T-helper 22 cell (primary cell): ENCODE measurements at places on chromosomes 1 and 21.

DNA sequence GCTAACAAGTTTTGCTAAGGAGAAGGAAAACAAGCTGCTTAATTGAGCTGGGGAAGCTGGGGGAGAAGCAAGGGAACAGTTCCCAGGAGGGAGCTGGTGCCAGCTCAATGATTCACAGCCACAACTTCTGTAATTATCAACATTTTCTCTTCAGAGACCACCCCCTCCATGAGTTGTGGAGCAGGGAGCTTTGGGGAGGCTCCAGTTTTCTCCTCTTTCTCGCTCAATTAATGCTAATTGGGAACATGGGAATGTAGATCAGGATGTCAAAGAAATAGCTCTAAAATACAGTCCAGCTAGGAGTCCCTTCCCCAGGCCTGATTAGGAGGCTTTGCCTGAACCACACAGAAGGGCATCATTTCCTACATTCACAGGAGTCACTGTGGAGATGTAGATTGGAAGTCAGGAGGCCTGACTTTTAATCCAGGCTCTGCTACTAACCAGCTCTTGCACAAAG lies 12.1 kb upstream of the MNDA start:
- no peak for DNase-seq

GRCh38 chr1:23989263-23989662 lies 9.1 kb upstream of the SRSF10 start:
- no peak for DNase-seq

- no peak for DNase-seq
These were observed at the start of gene ELF3 for GRCh38 chr1:202010180-202011015. ELF3 (plus strand) TSS chr1:202010587; CDS start chr1:202011137, 550 bp downstream.

GRCh38 chr1:15360700-15361099 lies 49.0 kb upstream of the EFHD2 start:
- DNase-seq: no peak

GRCh38 chr1:4086921-4087320 lies 186.8 kb upstream of the C1orf174 start:
- DNase-seq: no peak

- DNase-seq: no peak
These were observed 82.2 kb upstream of the DPT start for GRCh38 chr1:168811176-168811575.

DNA sequence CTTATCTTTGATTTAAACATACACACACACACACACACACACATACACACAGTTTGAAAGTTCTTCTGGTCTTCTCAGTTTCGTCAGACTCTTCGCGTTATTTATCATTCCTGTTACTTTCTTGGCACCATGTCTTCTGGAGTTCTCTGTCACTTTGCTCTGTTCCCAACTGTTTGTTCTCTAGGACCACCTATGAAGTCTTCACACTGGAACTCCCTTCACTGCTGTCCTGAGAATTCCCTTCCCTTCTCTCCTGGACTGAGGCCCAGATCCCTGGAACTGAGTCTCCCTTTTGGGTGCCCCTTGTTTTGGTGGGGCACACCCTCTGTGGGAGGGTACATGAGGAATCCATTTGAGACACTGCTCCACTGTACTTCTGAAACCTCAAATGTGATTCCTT lies 30.5 kb downstream of the ALG14 start:
- no peak for DNase-seq

DNA sequence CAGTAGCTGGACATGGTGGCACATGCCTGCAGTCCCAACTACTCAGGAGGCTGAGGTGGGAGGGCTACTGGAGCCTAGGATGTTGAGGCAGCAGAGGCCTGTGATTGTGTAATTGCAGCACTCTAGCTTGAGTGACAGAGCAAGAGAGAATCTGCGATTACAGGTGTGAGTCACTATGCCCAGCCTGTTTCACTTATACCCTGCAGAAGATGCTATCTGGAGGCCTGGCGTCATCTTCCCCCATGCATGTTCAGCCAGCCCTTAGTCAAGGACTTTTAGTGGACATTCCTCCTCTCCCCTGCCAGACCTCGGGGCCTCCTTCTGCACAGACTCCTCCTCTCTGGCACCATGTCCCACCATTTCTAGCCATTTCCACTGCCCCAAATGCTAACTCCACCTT lies 36.3 kb upstream of the RCC2 start:
- no peak for DNase-seq

DNA sequence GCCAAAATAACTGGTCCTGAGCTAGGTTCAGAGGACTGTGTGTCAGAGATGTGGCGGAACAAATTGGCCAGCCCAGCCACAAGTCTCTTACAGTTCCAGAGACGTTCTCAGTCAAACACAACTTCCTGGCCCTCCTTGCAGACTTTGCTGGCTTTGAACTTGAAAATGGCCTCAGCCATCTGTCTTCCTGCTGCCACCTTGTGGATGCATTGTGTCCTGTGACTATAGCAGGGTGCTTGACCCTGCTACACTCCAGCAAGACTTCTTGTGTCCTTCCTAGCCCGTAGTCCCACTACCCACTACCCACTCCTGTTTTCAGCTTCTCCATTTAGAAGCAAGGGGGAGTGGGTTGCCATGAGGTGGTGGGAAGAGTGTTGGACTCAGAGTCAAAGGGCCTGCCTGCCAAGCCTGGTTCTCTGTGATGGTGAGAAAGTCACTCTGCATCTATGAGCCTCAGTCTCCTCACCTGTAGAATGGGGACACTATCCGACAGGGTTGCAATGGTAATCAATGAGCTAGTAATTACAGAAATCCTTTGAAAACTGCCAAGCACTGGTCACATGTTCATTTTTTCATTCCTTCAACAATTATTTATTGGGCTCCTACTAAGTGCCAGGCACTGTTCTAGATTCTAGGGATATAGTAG lies 109.9 kb downstream of the IGSF21 start:
- DNase-seq: no peak

- DNase-seq: no peak
These were observed 5.8 kb upstream of the PLA2G2D start for GRCh38 chr1:20125100-20125499.

GRCh38 chr1:110048923-110049601 lies 14.6 kb downstream of the STRIP1 start:
- DNase-seq: no peak

- DNase-seq: no peak
These were observed 239.2 kb downstream of the SMYD3 start for GRCh38 chr1:246267896-246268295.

GRCh38 chr1:79042117-79042516 lies 35.6 kb upstream of the ADGRL4 start:
- DNase-seq: no peak

DNA sequence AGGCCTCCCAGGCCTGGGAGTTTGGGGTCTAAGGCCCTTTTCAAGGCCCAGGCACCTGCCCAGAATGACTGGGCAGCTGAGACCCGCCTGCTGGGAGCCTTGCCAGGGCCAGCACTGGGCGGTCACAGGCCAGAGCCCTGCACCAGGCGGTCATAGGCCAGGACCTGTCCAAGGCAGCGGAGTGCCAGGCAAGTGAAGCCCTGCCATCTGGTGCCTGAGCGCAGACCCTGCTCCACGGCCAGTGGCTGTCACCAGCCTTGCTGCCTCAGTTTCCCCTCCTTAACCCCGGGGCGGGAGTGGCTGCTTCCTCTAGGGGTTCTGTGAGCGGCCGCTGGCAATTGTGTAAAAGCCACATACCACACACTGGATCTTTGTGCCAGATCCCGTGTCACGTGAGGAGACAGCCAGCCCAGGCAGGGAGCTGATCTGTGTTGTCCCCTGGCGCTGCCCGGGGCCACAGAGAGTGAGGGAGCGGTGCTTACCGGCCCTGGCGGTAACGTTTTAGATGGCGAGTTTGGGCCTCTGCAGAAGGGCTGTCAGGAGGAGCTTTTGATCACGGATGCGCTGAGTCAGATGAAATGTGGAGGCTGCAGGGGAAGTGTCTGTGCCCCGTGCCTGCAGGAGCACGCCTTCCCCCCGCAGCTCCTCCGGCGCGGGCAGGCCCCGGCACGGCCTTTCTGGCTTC lies 4.6 kb downstream of the COL18A1 start:
- no peak for DNase-seq

DNA sequence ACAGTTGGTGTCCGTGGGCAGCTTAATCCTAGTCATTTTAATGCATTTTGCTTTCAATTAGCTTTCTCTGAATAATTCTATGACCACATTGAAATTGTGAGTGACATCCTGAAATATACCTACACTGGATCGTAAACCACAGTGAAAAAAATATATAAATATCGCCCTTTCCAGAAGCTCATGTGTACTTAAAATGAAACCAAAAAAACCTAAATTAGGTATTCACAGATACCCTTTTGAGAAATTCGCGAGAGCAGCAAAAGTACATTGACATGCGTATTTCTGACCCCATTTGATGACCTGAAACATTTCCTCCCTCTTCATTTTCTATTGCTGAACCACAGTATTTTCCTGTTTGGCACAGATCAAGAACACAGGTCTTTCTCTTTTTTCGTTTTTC lies 253.8 kb downstream of the LTN1 start:
- DNase-seq: no peak

DNA sequence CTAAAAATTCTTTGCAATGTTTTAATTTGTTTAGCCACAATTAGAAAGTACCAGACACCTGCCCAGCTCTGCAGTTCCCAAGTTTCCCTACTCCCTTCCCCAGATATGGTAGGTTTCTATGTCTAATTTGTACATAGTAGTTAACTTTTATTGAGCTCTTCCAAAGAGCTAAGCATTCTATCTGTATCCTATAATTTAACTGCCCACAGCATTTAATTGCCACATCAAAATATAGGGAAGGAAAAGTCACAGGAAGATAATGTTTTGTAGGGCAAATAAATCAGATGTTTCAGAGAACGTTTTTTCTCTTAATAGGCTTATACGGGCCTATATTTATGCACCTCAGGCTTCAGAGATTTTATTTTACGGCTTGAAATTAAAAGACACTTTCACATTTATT lies 15.7 kb upstream of the FMO3 start:
- no peak for DNase-seq
